AG20443 (cell line): ENCODE measurements at places on chromosomes 1 and 21.

DNA sequence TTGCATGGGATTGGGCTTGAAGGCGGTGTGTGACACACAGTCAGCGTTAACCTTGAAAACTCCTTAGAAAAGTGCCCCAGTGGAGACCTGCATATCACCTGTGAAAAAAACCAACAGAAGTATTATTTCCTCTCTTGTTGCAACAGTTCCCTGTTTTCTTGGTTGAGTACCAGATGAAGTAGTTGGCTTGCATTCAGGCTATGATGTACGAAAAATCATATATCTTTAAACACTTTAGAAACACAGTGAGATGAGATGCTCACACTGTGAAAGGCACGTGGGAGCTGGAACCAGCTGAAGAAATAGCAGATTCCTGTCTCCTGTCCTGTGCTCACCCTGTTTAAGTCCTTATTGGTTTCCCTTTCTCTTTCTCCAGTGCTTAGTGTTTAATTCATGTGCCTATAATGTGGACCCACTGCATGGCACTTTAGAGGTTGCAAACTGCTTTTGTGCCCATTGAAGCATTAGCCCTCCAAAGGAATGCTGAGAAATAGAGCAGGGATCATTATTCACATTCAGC, 2.8 kb downstream of the CAMK1G start:
- no peak for DNase-seq

DNA sequence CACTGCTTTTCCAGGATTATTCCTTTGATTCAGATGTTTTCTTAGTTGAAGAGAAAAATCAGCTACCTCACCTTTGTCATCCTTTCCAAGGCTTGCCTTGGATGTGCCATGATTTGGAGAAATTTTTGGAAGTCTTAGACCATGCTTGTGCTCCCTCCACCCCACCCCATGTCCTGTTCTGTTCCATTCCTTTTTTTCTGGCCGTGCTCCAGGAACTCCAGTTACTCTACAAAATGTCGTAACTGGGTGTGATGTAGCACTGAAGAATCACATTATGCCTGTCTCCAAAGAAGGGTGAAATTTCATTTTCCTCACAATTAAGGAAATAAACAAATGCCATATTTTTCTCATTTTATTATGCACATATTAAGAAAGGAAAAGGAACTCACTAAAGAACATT, 217.8 kb upstream of the ZRANB2 start:
- DNase-seq = peak; percentile 16

- peak; percentile 99 for DNase-seq
Observed at GRCh38 chr1:39954870-39955546, at the start of gene MFSD2A. Gene MFSD2A, plus strand, starts transcription at chr1:39955145. Its CDS starts 148 bp downstream, at chr1:39955293.

DNA sequence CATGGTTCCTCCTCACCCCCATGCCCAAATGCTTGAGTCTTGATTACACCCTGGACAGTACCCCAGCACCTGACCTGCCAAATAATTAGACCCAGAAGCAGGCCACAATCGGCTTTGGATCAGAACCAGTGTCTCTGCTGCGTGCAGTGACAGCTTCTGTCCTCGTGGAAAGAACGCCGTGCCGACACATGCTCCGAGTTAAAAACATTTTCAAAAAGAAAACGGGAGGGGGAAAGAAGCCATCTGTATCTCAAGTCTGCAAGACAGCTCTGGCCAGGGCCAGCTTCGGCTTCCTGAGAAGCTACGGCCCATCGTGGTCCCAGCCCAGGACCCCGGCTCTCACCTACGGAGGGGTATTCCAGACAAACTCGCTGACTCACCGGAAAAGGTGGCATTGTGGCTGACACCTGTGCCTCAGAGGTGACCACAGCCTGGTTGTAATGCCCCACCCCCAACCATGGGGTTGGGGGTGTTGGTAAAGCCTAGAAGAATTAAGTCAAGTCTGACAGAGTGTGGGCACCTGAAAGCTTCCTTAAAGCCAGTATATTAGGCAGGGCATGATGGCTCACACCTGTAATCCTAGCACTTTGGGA, 25.8 kb downstream of the SSBP3 start:
- DNase-seq = no peak

DNA sequence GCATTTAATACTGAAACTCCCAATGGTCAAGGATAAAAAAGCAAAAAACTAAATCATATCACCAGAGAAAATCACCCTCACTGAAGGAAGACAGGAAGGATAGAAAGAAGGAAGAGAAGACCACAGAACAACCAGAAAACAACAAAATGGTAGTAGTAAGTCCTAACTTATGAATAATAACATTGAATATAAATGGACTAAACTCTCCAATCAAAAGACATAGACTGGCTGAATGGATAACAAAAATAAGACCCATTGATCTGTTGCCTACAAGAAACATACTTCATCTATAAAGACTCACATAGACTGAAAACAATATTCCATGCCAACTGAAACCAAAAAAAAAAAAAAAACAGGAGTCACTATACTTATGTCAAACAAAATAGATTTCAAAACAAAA, 347.7 kb downstream of the NCAM2 start:
- no peak for DNase-seq

GRCh38 chr1:236079703-236080102, 14.8 kb upstream of the NID1 start:
- no peak for DNase-seq

- DNase-seq = no peak
Observed at GRCh38 chr1:154129391-154129970, 25.4 kb downstream of the NUP210L start.

GRCh38 chr1:41396084-41396483, 34.9 kb downstream of the FOXO6 start:
- DNase-seq = no peak

GRCh38 chr1:17507915-17508314, 31.6 kb upstream of the ARHGEF10L start:
- no peak for DNase-seq

DNA sequence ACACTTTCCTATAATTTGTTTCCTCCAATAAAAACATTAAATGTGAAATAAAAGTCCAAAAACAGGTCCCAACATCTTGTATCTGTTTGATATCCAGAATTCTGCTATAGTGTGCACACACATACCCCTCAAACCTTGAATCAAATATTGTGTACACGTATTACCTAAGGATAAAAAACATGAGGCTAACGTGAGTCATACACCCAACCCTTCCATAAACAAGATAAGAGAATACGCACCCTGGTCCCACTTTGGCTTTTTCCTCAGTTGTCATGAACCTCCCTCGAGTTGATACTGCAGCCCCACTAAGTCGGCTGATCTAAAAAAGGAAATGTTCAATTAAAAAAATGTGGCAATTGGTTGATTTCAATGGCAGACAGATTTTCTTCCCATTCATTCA, 5.2 kb downstream of the KHDC4 start:
- DNase-seq = no peak

DNA sequence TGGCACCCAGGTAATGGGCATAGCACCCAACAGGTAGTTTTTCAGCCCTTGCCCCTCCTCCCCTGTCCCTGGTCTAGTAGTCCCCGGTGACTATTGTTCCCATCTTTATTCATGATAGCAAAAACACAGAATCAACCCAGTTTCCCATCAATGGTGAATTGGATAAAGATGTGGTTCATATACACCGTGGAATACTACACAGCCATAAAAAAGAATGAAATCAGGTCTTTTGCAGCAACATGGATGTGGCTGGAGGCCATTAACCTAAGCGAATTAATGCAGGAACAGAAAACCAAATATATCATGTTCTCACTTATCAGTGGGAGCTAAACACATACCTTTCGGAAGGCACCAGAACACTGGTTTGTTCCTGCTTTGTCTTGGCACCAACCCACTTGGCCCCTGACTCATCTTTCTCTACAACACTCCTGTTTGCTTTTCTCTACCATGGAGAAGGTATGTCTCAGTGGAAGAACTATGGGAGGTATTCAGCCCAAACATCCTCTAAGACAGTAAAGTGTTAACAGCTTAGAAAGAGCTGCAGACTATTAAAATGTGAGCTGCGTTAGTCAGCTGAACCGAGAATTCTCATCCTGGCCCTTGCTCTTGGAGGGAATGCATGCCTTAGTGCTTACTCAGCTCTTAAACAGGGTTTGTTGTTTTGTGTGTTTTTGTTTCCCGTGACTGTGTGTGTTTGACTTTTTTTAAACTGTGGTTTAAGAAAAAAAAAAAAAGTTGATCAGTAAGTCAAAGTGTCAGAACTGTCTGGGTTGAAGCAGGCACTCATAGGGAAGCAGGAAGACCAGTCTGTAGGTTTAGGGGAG, 203.0 kb downstream of the TOMM20 start:
- DNase-seq = peak; percentile 89

DNA sequence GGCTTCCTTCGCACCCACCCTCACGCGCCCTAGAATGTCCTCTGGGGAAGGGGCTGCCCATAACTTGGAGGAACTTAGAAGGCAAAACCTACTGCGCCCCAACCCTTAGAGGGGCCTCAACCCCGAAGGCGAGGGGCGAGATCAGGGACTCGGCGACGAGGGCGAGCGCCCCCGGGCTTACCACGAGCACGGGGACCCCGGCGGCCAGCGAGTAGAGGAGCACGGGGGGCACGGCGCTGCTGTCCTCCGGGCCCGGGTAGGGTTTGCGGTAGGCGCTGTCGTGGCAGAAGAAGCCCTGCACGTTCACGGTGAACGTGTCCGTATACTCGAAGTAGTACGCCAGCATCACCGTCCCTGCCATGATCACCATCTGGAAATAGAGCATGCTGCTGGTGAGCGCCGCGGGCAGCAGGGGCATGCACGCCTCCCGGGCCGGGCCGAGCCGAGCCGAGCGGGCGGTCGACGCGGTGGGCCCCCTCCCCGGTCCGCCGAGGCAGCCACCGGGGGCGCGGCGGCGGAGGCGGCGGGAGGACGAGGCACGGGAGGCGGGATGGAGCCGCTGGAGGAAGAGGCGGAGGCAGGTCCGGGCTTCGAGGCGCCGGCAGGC, 304 bp downstream of the PLPPR5 start:
- DNase-seq = peak; percentile 49

DNA sequence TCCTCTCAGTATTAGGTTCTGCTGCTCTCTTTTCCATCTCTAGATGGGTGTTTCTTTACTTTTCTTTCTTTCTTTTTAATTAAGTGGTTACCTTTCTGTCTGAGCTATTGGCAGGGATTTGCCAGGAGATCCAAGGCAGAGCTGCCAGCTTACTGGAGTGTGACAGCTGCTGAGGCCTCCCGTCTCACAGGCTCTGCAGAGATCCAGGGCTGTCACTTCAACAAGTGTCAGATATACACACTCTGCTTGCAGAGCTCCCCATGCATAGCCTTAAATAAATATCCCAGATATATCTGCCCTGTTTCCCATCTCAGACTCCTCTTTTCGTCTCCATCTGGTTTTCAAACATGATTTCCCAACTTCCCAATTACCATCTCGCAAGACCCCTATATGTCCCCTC, 124.3 kb downstream of the NOS1AP start:
- DNase-seq = no peak

DNA sequence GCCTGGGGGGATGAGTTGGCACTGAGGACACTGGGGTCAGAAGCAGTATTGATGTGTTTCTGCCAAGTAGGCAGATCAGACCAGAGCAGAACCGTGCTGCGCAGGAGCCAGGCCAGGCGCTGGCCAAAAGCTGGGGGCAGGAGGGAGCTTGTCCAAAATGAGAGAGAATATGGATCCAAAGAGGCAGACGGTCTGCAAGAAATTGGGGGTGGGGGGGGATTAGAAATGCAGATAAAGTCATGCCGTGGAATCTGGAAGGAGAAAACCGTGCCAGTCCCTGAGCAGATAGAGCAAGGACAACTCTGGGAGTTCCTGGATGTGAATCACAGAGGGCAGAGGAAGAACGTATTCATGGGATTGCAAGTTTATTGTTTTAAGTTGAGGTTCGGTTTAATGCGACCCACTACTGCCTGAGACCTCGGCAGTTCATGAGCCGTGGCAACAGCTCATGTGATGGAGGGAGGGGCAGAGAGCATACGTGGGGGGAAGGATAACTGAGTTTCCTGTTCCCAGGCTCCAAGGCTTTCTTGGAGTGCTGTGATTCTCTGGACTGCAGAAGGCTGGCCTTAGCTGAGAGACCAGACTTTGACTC, 224.0 kb downstream of the FGGY start:
- DNase-seq = peak; percentile 31

DNA sequence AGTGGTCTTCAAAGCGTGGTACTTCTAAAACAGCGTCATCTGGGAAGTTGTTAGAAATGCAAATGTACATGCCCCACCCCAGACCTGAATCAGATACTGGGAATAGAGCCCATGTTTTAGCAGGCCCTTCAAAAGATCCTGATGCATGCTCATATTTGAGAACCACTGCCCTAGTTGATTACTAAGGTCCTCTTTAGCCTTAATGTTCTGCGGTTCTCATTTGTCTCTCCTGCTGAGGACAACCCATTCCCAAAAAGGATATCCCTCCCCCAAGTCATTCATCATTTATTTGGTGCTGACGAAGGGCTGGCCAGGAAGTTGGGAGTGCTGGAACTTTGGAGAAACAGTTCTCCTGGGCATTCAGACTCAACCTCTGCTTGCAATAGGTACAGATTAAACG, 92.4 kb upstream of the RALGPS2 start:
- DNase-seq = peak; percentile 59

GRCh38 chr21:33894736-33895288, 20.8 kb downstream of the ATP5PO start:
- DNase-seq = peak; percentile 90

DNA sequence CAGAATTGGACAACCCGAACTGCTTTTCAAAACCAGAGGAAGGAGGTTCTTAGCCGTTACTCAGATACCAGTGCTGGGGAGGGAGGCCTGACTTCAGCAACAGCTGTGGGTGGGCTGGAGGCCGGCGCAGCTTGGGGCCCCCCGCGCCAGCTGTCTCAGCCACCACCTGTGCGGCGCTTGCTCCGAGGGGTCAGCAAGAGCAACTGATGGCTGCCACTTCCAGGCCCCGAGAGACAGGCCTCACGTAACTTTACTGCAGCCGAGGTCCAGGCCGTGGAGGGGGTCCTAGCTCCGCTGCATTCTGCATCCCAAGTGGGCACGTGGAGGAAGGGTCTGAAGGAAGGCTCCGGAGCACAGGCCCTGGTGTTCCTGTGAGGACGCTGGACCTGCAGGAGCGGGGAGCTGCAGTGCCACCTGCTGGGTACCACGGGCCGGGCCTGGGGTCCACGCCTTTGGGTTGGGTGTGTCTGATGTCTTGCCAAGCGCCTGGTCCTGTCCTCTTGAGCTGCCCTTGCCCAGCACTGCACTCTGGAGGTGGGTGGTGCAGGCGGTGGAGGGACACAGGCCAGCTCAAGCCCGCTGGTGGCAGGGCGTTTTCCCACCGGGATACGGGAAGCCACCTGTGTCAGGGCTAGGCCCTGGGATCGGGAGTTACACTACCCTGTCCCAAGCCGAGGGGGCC, 9.8 kb downstream of the THAP3 start:
- peak; percentile 63 for DNase-seq

- DNase-seq = no peak
Observed at GRCh38 chr1:36239941-36240637, 15.8 kb downstream of the THRAP3 start.

DNA sequence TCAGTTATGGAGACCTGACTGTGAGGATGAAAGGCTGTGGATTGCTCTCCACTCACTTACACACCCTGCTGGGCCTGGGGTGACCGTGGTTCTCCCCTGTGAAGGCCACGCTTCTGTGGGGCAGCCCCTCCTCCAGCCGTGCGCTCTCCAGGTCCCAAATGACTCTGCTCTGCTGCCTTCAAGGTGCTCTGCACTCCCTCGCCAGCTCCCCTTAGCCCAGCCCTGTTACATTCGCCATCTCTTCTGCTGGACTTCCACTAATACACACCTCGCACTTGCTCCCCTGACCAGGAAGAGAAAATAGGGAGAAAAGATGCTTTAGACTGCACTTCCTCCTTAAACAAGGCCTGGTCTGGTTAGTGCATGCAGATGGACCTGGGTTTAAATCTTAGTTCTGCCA, 24.6 kb downstream of the OPTC start:
- DNase-seq = no peak
